ENCODE measurements at places on chromosomes 12 and 14. TPM values are rescaled to one million over a fixed set of nuclear protein-coding genes. Genes with fewer than 3 reads are reported as not detected.

Gene CLEC4D
- 4.0 TPM for total RNA-seq

- no peaks in the 10 kb centered on the region for H3K27me3 ChIP-seq
- H3K4me1 ChIP-seq: no peaks in the 10 kb centered on the region
- H3K4me3 ChIP-seq: no peak overlapping the region
- no peak for DNase-seq
- no peaks in the 10 kb centered on the region for H3K36me3 ChIP-seq
Measured at GRCh38 chr14:79712302-79712950, 498.9 kb downstream of the DIO2 start.

Gene HPD
- total RNA-seq: 1.1 TPM

GRCh38 chr12:72075401-72075800 lies 136.8 kb downstream of the TPH2 start:
- H3K36me3 ChIP-seq: no peaks in the 10 kb centered on the region
- DNase-seq: no peak
- no peak overlapping the region for H3K27ac ChIP-seq
- H3K27me3 ChIP-seq: no peaks in the 10 kb centered on the region
- H3K4me3 ChIP-seq: no peak overlapping the region

DNA sequence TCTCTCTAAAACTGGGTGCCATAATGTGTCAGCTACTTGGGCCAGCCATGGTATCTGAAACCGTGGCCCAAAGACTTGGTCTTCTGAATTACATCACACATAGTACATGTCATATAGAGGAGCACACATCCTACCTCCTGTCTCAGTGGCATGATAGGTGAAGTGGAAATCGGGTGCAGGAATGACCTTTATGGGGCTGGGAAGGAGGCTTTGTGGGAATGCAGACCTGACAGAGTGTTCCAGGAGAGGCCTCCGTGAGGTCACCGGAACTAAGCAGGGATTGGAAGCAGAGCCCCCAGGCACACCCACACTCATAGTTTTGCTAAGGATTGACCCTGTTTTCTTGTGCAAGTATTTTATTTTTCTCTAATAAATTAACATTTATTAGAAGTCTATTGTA lies 82.6 kb downstream of the NTF3 start:
- H3K27ac ChIP-seq: no peak overlapping the region
- no peaks in the 10 kb centered on the region for H3K36me3 ChIP-seq
- no peak for DNase-seq
- H3K4me3 ChIP-seq: no peak overlapping the region

Gene STAC3
- 5.7 TPM for total RNA-seq
